ENCODE measurements at places on chromosomes 1 and 21. TPM values are rescaled to one million over a fixed set of nuclear protein-coding genes. Genes with fewer than 3 reads are reported as not detected.

The GUCA2A gene
- polyA plus RNA-seq: not detected

The SLC45A1 gene
- polyA plus RNA-seq: 1.5 TPM

The KIAA1614 gene
- polyA plus RNA-seq: 5.0 TPM

The LCE3E gene
- polyA plus RNA-seq: not detected

Measured in left renal pelvis (tissue), 4 donors.